Calu3 (cell line): ENCODE measurements at places on chromosomes 6 and 20. TPM values are rescaled to one million over a fixed set of nuclear protein-coding genes. Genes with fewer than 3 reads are reported as not detected.

SMLR1 gene
- not detected in 2 replicates for total RNA-seq

BPIFA1 gene
- total RNA-seq: not detected in 2 replicates

- peak; percentile 4 for DNase-seq
These were observed 545 bp downstream of the SLC35D3 start for GRCh38 chr6:136922685-136923006.

GRCh38 chr6:149270616-149271015 is 46.9 kb upstream of the TAB2 start:
- DNase-seq: no peak

- DNase-seq: no peak
These were observed 5.4 kb upstream of the CPXM1 start for GRCh38 chr20:2805689-2806350.

GRCh38 chr20:48815537-48815936 is 12.3 kb downstream of the PREX1 start:
- DNase-seq: no peak

DNA sequence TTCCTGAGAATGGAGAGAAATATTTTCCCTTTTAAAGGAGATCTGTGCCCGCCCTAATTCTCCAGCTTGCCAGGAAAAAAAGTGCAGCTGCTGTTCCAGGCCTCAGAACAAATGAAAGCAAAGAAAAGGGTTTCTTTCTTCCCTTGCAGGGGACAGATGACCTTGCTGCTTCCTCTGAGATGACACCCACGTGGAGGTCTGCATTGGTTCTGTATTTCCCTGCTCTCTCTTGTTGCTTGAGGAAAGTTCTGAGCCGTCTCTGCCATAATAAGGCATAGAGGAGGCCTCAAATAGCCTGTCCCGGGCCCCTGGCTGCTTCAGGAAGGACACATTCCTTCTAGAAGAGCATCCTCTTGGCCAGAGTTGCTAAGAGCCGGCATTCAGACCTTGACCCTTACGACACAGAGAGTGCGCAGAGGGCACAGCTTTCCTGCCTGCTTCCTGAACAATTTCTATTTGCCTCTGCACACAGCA is 501.8 kb upstream of the SULF2 start:
- no peak for DNase-seq

GRCh38 chr20:63471981-63472831 is at the start of gene KCNQ2:
KCNQ2 (minus strand) TSS chr20:63472655; CDS start chr20:63472463, 192 bp downstream.
- no peak for DNase-seq

DNA sequence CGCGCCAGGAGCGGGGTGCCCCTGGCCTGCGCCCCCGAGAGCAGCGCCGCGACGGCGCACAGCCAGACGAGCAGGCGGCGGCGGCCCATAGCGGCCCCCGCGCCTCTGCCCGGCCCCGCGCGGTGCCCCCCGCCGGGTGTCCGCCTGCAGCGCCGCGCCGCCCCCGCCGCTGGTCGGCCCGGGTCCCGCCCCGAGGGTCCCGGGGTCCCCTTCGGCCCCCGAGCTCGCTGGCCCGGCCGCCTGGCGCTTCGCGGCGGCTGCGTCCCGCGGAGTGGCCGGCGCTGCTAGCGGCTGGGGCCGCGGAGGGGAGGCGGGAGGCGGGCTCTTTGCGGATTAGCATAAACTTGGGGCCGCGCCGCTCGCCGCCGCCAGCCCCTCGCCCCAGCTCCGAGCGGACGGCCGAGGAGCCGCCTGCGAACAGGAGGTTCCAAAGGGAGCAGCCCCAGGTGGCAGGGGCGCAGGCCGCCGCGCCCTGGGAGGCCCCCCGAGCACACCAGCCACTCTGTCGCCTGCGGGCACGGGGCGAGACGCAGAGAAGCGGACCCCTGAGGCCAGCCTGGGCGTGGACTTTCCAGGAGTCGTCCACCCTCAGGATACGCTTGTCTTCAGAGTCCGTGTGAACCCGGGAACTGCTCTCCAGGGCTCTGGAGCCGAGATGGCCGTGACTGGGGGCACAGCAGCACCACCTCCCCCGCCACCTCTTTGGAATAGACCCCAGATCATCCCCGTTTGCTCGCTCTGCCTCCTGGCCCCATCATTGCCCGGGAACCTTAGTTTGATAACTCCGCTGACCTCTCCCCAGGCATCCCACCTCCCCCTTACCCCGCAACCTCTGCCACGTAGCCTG is at the start of gene EMILIN3:
EMILIN3 (minus strand) TSS at position 273 of the 847 bp plus-strand sequence; CDS start at position 89, 184 bp downstream.
- DNase-seq: no peak

- DNase-seq: no peak
These were observed 29.8 kb downstream of the SNAI1 start for GRCh38 chr20:50012282-50013263.

GRCh38 chr6:54655162-54655561 is 191.4 kb upstream of the FAM83B start:
- DNase-seq: no peak

- no peak for DNase-seq
These were observed 354.1 kb downstream of the RFPL4B start for GRCh38 chr6:112701201-112701600.

DNA sequence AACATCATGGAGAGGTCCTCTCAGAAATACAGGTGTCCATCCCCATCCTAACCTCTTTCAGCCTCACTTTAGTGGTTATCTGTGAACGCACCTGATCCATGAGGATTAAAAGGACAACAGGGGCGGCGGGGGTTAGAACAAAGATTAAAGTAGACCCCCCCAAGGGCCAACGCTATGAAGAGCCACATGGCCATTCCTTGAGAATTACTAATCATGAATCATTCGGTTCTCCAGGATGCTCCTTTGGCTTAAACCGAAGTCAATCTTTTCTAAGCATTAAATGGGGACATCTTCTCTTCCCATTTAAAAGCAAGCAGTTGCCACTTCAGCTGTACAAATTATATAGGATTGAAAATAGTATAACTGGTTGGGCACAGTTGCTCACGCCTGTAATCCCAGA is 212.4 kb downstream of the GMPR start:
- DNase-seq: no peak

DNA sequence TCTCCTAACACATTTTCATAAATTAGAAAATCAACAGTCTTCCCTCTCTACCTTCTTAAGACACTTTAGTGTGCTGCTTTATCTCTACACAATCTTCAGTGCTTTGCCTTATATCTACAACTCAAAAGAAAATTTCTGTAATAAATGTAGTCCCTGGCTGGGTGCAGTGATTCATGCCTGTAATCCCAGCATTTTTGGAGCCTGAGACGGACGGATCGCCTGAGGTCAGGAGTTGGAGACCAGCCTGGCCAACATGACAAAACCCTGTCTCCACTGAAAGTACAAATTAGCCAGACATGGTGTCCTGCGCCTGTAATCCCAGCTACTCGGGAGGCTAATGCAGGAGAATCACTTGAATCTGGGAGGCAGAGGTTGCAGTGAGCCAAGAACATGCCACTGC is 9.7 kb upstream of the EDN1 start:
- no peak for DNase-seq
